ENCODE measurements at places on chromosomes 6 and 20. TPM values are rescaled to one million over a fixed set of nuclear protein-coding genes. Genes with fewer than 3 reads are reported as not detected.
A peak's percentile ranks its signal among the peaks of the same experiment; 100 is the strongest.

DNA sequence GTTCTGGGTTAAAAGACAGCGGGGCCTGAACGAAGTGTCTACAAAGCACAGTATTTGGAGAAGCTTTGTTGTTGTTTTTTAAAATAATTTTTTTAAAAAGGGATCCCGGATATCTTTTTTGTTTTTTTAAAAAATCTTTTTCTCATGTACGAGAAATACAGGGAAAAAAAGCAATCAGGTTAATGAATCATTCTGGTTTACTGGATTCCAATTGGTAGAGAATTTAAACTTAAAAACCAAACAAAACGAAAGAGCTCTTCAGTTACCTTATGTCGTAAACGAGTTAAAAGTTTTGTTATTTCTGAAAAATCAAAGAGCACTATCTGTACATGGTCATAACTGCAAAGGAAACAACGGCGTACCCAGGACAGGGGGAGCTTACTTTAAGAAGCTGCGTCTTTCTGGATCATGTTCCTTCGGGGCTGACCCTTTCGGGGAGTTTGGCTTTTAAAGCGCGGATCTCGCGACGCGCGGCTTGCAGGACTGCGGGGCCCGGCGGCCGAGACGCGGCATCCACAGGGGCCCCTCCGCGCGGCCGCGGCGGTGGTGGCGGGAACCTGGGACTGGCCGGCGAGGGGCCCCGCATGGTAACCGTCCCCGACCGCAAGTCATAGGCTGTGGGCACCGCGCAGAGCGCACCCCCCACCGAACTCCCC, 927 bp downstream of the IL20RA start:
- peak; percentile 10 for DNase-seq
- H3K4me1 ChIP-seq = peaks cover 4% of the 10 kb centered on the region
- H3K4me3 ChIP-seq = peak overlapping the region; percentile 71
- H3K27ac ChIP-seq = no peak overlapping the region
- H3K27me3 ChIP-seq = peaks cover 92% of the 10 kb centered on the region

DNA sequence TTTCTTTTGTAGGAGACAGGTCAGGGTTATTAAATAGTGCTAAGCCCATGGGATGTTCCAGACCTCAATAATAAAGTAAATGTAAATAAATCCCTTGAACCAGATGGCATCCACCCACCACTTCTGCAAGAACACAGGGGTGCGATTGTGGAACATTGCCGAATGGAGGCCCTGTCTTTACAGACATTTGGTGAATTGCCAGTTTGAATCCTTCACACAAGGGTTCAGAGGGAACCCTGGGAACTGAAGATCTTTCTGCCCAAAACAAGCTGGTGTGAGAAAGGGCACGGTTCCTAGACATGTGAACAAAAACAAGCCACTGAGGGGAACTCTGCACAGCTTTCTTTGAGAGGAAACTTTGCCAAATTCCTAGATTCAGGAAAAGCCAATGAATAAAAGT, 30.2 kb upstream of the RNF8 start:
- H3K4me3 ChIP-seq = no peak overlapping the region
- H3K4me1 ChIP-seq = peaks cover 4% of the 10 kb centered on the region
- no peak for DNase-seq
- H3K27me3 ChIP-seq = no peaks in the 10 kb centered on the region
- no peak overlapping the region for H3K27ac ChIP-seq

Gene NUDT3
- 47.5 TPM for total RNA-seq

DNA sequence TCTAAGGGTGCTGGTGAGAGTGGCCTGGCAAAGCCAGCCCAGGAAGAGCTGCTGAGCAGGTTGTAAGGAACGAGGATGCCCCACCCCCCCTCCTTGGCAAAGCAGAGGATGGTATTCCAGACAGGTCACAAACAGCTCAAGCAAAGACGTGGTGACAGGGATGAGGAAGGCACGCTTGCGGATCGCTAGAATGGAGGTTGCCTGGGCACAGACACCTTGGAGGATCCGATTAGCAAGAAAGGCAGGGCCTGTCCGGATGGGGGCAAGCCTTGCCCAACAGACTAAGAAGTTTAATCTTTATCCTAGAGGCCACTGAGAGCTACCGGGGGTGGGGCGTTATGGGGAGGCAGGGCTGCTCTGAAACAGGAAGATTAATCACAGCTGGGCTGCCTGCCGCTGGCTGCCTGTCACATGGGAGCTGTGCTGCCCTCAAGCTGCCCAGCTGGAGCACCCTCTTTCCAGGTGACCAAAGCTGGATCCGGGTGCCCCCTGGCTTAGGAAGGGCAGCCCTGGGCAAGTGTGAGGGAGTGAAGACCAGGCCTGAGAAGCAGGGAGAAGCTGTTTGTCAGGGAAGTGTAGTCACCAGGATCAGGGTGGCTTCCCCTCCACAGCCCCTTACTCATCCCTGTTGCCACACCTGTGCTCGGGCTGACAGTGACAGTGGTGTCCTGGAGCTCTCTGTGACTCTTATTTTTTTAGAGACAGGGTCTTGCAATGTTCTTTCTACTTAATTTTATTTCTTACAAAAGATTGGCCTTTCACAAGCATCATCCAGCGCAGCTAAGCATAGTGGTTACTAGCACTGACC, 9.1 kb upstream of the MAPK13 start:
- H3K4me3 ChIP-seq = no peak overlapping the region
- no peak overlapping the region for H3K27ac ChIP-seq
- H3K36me3 ChIP-seq = no peaks in the 10 kb centered on the region
- no peaks in the 10 kb centered on the region for H3K27me3 ChIP-seq

GRCh38 chr20:57633945-57634491, 13.8 kb upstream of the ZBP1 start:
- H3K27me3 ChIP-seq = peaks cover 7% of the 10 kb centered on the region
- no peaks in the 10 kb centered on the region for H3K36me3 ChIP-seq
- no peak for DNase-seq
- no peak overlapping the region for H3K27ac ChIP-seq
- H3K4me3 ChIP-seq = no peak overlapping the region

Gene ZMYND8
- total RNA-seq = 86.0 TPM

DNA sequence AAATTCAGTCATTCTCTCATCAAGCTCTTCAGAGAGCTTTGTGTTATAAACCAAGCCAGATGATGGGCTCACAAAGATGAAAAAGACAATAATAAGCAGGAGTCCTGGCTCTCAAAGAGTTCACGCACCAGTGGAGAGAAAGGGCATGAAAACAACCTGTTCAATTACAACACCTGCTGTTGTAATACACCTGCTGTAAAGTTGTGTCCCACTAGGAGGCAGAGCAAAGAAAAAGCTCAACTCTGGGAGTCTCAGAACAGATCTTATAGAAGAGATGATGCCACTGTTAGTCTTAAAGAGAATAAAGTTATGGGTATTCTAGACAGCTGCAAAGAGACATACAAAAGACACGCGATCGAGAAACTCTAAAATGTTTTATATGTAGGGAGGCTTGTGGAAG, 100.6 kb downstream of the DCDC2 start:
- no peak overlapping the region for H3K4me3 ChIP-seq
- peaks cover 10% of the 10 kb centered on the region for H3K4me1 ChIP-seq
- no peak for DNase-seq
- peaks cover 9% of the 10 kb centered on the region for H3K36me3 ChIP-seq
- no peak overlapping the region for H3K27ac ChIP-seq

- H3K27ac ChIP-seq = no peak overlapping the region
- peaks cover 20% of the 10 kb centered on the region for H3K4me1 ChIP-seq
- H3K4me3 ChIP-seq = no peak overlapping the region
- peaks cover 85% of the 10 kb centered on the region for H3K27me3 ChIP-seq
- peaks cover 1% of the 10 kb centered on the region for H3K36me3 ChIP-seq
Measured at GRCh38 chr6:126145351-126145750, 159.0 kb downstream of the TRMT11 start.

DNA sequence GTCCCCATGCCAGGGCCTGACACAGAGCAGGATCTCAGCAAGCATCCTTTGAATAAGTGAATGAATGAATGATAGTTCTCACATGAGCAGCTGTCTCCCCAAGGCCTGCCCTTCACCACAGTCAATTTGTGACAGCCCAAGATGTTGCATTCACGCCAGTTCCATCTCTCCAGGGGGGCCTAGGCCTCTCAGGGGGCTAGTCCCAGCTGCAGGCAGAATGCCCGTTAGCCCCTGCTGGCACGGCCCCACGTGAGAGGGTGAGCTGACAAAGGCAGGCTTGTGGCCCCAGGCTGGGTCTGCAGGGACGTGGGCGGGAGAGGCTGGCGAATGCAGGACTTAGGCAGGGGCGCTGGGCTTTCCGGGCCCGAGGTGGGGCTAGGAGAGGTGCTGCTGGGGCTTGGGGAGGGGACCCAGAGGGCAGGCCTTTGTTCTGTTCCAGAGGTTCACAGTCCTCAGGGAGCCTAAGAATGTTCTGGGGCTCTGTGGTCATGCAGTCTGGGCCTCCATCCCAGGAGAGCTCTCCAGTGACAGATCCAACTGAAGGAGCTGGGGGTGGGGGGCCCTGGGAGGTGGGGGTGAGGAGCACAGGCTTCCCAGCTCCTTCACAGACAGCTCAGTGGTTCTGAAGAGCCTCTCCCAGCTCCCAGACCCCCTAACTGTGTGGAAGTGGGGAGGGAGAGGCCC, 30.5 kb upstream of the TLDC2 start:
- H3K4me1 ChIP-seq = peaks cover 43% of the 10 kb centered on the region
- H3K36me3 ChIP-seq = no peaks in the 10 kb centered on the region
- peak overlapping the region; percentile 66 for H3K27ac ChIP-seq
- no peak for DNase-seq
- H3K27me3 ChIP-seq = no peaks in the 10 kb centered on the region
- H3K4me3 ChIP-seq = no peak overlapping the region

Gene OR2J2
- total RNA-seq = not detected

All from neural crest cell (in vitro differentiated cells).